ENCODE measurements at places on chromosomes 3 and 15. TPM values are rescaled to one million over a fixed set of nuclear protein-coding genes. Genes with fewer than 3 reads are reported as not detected.

DNA sequence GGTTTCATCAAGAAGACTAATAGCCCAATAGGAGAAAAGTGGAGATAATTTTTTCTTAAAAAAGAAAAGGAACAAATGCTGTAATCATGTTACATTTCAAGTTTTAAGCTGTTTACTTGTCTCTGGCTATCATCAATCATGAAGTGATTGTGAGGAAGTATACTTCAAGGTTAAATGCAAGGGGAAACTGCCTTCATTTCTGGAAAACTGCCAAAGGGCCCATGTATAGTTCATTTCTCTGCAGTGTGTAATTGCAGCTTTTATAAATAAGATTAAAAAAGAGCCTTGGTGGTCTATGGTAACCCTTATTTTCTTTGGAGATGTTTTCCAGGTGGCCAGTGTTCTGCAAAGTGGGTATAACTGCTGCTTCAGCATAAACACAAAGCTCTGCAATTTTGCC is 101.9 kb downstream of the GRM7 start:
- no peak for DNase-seq

DNA sequence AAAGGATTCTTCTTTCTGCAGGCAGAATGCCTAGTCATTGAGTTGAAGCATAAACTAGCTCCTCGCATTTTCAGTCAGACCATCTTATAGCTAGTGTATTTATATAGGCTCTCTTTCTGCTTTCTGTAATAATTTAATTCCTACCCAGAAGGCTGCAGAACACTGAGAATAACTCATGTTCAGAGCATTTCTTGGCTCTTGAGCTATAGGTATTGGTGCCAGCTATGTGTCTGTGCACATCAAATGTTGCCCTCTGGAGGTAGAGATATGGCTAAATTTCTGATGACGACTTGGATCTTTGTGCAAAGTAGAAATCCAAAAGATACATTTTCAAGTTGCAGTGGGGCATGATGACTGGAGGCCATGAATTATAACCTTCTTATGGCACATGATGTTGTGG is 336.2 kb upstream of the TPM1 start:
- no peak for DNase-seq

DNA sequence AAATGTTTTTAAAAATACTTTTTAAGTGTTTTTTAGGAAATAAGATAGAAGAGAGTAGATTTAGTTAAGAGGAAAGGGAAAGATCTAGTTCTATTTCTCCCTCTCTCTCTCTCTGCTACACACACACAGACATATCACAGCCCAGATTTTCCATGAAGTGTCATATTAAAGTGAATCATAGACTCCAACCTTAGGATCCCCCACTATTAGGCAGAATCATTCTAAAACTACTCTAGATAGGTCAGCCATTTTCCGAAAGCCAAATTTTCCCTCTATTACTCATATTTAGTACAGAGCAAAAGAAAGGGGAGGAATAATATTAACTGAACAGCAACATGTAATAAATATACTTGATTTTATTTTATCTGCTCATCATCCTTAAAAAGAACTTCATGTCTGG is 45.1 kb upstream of the RSL24D1 start:
- no peak for DNase-seq

DNA sequence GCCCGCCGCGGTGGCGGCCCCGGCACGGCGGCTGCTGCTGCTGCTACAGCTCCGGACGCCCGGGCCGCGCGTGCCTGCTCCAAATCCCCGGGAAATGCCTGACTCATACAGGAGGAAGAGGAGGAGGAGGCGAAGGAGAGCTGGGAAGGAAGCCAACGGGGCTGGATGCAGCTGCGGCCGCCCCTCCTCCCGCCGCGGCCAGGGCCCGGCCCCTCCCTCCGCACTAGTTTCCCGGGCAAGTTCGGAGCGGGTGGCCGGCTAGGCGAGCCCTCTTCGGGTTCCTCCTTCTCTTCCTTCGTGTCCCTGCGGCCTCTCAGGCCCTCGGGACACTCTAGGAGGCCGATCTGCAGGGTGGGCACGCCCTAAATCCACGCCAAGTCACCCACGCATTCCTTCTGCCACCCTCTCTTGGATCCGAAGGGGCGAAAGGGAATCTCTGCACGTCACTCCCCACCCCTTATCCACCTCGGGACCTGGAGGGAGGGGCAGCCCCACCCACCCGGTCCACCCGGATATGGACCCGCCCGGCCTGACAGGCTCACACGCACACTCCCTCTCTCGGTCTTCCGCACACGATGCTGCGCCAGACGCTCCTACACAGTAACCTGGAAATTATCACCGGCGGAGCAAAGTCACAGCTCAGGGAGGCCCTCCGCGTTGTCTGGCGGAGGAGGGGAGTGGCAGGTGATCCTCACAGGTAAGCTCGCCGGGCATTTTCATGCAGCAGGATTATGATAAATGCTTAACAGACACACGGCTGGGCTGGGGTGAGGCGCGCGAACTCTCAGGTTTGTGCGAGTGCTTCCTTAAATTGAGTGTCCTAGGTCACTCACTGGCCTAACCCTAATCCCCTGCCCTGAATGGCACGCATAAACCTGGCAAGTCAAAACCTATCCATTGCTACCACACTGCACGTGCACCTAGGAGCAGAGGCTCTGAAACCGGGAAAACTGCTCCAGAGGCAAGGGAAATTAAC is at the start of the genes OSBPL10 and ZNF860:
TSS of gene OSBPL10 (minus strand) at position 57 of the 976 bp plus-strand sequence. CDS start 83 bp downstream, outside the sequence.
TSS of gene ZNF860 (plus strand) at position 545 of the 976 bp plus-strand sequence. CDS start 7,330 bp downstream, outside the sequence.
- peak; percentile 93 for DNase-seq

GRCh38 chr15:85000937-85001336 is 19.3 kb downstream of the PDE8A start:
- DNase-seq, result no peak

DNA sequence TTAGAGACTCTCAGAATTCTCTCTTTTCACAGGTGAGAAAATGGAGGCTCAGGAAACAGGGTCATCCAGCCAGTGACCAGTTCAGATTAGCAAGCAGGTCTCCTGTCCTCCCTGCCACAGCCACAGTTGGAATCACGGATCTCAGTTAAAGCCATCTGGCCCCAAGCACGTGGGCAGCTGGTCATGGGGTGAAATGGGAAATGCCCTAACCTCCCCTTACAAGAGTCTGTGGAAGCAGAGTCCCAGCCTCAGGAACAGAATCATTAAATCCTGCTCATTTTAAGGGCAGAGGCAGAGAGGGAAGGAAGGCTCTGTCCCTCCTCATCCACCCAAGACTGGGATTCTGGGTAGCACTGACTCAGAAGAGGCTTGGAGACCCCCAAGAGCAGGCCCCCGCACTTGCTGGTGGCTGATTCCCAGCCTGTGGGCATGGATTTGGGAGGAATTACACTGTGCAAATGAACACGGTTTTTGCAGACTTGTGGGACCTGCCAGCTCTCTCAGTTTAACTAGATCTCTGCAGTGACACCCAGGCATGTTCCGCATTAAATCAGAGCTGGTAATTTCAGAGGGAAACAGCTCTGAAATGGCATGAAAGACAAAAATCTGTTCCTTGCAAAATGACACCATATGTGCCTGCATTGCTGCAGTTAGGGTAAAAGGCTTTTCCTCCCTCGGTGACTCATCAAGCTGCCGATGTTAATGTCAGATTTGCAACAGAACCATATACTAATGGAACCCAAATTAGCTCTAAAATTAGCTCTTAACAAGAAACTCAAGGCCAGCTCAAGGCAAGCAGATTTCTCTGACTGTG is 89.0 kb downstream of the BDH1 start:
- DNase-seq, result no peak

GRCh38 chr3:47379411-47379899 is 1.4 kb upstream of the PTPN23 start:
- DNase-seq, result no peak

DNA sequence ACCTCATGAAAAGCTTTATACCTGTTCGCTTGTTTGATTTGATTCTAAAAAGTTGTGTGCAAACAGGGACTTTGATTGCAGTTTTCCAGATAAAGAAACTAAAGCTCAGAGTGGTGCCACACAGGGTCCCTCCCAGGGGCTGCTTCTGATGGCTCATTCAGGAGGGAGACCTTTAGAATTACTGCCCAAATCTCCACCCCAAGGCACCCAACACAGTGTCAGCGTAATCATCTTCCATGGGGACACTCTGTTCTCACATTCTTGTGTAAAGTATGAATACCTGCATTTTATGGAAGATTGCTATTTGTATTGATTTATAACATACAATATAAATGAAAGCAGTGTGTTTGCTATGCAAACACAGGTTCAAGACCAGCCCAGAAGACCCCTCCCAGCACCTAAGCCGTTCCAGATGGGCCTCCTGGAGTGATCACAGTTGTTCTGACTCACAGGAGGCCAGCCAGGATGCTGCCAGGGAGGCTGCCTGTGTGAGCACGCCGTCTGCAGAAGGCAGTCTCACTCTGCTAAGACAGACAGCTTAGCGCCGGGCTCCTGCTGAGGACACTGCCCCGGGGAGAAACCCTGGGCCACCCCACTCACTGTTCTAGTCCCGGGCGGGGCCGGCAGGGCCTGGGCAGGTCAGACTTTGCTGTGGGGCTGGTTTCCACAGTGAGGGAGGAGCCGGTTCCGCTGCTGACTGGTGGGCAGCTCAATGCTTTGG is 185.6 kb downstream of the FAM43A start:
- peak; percentile 85 for DNase-seq

DNA sequence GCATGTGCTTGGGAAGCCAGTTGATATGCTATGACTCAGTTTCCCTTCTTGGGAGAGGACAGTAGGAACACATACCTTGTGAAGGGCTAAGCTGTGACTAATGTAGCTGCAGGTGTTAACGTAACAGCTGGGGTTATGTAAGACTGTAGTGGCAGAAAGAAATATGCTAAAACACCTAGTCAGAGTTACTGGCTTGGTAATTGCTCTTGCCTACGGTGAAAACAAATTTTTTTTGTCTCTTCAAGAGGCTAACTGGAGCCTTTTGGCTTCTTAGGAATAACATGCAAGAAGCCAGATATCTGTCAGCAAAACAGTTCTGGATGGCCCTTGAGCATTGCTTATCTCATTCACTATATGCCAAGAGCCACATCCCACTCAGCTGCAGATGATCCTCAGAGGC is 1.4 kb downstream of the MAPKBP1 start:
- DNase-seq, result no peak

- DNase-seq, result no peak
Observed at GRCh38 chr3:114756506-114757279, 390.4 kb downstream of the ZBTB20 start.

The FGF12 gene
- 0.71 TPM for total RNA-seq

The REC114 gene
- not detected for total RNA-seq

The P2RY14 gene
- total RNA-seq, result 1.2 TPM

Data from psoas muscle (tissue), 8 donors.